ENCODE measurements at places on chromosomes 7 and 10. TPM values are rescaled to one million over a fixed set of nuclear protein-coding genes. Genes with fewer than 3 reads are reported as not detected.

- no peak for DNase-seq
Measured at GRCh38 chr7:154698726-154699291, 304.1 kb downstream of the PAXIP1 start.

DNA sequence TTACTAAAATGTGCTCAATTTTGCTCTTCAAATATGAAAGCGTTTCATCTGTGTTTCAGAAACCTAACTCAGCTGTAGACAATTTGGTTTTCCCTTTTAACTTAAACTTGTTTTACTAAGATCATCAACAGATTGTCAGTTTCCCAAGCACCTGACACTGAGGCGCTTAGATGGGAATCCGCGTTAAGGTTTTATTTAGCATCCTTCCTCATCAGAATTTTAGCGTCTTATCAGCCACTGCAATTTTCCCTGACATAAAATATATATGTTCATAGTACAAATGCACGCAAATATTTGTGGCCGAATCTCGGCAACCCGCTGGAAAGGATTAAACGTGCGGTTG, 1.2 kb downstream of the SGCE start:
- DNase-seq, result no peak

Gene LIPJ
- 0.16 TPM for total RNA-seq

GRCh38 chr7:80859272-80859970, 59.4 kb downstream of the SEMA3C start:
- no peak for DNase-seq

DNA sequence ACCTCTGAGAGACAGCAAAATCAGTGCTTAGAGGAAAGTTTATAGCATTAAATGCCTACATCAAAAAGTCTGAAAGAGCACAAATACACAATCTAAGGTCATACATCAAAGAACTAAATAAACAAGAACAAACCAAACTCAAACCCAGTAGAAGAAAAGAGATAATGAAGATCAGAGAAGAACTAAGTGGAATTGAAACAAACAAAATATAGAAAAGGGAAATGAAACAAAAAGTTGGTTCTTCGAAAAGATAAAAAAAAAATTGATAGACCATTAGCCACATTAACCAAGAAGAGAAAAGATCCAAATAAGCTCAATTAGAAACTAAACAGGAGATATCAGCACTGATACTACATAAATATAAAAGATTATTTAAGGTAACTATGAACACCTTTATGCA, 280.0 kb upstream of the NRG3 start:
- DNase-seq, result no peak

DNA sequence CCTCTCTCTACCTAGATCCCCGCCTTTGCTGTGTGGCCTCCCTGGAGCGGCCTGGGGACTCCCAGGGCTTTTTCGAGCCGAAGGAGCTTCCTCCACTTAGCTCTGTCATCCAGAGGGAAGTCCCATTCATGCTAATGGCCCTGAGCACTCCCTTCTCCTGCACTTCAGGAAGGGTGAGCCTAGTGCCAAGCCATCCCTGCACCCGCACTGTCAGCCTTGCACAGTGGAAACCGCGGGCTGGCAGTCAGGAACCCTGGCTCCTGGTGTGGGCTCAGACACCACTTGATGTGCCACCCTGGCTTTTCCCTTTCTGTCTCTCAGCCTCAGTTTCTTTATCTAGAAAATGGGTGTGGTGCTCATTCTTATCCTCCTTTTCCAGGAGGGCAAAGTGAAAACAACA, 131.6 kb downstream of the ZMIZ1 start:
- DNase-seq, result no peak

Gene BAZ1B
- 64.5 TPM for total RNA-seq

GRCh38 chr7:108290459-108291151, 160.4 kb upstream of the LAMB4 start:
- DNase-seq, result no peak
